ENCODE measurements at places on chromosomes 16 and 17. TPM values are rescaled to one million over a fixed set of nuclear protein-coding genes. Genes with fewer than 3 reads are reported as not detected.

GRCh38 chr16:11169641-11170040 lies 86.4 kb downstream of the SOCS1 start:
- no peak for DNase-seq

DNA sequence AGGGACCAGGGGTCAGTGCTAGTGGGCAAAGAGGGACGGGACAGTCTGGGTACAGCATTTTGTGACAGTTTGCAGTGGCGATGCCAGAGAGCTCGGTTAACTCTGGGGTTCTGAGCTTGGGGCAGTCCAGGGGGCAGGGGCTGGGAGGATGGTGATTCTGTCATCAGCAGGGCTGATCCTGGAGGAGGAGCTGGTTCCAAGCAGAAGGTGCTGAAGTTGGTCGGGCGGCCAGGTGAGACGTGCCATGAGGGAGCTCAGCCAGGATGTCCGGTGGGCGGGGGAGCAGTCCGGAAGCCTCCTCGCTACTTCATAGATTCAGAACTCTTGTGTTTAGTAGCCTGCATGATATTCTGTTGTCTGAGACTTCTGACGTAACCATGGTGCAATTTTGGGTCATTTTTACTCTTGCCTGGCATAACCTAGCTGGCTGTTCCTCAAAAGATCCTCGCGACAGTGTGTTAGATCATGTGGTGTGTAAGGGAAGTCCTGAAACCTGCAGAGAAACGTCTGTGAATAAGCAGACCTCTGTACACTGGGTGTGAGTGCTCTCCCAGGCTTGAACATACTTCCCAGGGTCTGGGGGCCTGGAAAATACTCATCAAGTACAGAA lies 122.0 kb downstream of the CLEC16A start:
- DNase-seq = no peak

- DNase-seq = peak; percentile 78
These were observed 2.4 kb upstream of the SOCS7 start for GRCh38 chr17:38349097-38349730.

DNA sequence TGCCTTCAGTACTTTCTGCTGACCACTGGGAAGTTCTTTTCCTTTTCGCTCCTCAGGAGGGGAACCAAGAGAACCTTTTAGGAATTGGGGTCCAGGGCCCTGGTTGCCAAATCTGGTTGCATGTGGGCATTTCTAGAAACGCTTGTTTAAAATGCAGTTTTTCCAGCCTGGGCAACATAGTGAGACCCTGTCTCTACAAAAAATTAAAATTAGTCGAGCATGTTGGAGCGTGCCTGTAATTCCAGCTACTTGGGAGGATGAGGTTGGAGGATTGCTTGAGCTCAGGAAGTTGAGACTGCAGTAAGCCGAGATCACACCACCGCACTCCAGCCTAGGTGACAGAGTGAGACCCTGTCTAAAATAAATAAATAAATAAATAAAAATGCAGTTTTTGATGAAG lies 1.2 kb downstream of the PNPO start:
- no peak for DNase-seq

DNA sequence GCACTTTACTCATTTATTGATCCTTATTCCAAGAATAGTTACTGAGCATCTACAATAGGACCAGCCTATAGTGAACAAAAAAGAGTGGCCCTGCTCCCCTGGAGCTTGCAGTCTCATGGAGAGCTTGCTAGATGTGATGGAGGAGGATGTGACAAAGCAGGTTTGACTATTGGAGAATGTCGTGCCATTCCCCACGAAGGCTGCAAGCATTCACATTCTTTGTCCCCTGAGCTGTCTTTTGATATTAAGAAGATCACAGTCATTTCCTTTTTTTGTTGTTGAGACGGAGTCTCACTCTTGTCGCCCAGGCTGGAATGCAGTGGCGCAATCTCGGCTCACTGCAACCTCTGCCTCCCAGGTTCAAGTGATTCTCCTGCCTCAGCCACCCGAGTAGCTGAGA lies 115.0 kb upstream of the ADAMTS18 start:
- no peak for DNase-seq

DNA sequence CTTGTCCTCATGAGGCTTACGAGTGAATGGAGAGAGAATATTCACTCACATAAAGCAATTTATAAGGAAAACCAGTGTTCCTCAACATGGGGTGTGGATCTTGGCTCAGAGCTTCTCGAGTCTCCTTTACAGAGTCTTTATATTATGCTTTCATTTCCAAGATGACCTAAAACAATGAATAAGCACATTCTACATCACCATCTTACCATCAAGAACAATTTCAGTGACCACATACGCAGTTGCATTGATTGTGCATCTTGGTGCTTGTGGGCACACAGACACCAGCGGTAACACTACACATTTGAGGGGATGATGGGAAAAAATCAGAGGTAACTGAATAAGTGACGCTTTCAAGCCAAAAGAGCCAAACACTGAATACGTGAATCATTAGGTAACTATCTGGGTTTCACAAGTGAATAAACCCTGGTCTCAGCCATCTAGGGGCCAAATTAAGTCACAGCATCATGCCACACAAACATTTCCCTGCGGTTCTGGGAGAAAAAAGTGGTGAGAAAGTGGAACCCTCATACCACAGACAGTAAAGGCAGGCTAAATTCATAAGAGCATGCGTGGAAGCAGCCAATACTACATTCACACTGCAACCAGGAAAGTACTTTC lies 9.4 kb downstream of the CWC25 start:
- no peak for DNase-seq

DNA sequence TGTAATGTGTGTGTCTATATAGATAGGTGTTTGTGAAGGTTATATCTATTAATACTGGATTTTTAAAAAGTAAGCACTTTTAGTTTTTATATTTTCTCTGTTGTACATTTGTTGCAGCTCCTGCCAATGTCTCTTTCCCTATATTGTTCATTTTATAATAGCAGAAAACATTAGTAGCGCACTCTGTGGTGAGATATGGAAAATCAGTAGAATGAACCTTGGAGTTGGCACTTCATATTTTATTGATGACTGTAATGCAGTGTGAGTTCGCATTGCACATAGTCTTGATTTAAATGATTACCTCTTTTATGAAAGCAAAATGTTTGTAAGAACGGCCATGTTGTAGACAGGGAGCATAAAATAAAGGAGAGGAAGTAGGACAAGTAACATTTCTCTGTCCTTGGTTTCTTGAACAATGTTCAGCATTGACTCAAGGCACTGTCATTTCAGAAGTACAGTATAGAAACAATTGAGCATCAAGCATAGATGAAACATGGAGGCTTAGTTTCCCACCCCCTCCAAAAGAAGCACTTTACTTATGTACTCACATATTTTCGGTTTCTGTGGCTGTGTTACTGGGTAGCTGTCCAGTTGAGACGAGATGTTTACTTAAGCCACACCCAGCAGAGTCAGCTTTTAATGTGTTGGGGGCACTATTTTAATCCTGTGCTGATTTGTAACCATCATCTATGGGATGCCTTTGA lies 74.0 kb downstream of the TANC2 start:
- no peak for DNase-seq

- DNase-seq = no peak
These were observed 42.5 kb upstream of the ABR start for GRCh38 chr17:1222321-1222720.

BCL7C gene
- polyA plus RNA-seq = 56.3 TPM
